Common myeloid progenitor, CD34-positive (primary cell): ENCODE measurements at places on chromosomes 2 and 18.

DNA sequence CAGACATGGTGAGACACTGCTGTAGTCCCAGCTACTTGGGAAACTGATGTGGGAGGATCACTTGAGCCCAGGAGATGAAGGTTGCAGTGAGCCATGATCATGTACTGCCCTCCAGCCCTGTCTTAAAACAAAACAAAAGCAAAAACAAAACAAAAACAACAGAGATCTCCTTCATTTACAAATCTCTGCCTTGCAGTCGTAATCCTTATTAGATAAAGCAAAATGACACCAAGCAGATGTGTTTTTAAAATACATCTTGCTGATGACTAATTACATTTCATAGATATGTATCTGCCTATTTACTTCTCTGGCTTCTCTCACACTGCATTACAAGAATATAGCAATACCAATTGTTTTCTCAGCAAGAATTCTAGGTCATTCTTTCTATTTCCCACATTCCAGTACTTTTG, 22.8 kb downstream of the NFE2L2 start:
- no peak for DNase-seq

DNA sequence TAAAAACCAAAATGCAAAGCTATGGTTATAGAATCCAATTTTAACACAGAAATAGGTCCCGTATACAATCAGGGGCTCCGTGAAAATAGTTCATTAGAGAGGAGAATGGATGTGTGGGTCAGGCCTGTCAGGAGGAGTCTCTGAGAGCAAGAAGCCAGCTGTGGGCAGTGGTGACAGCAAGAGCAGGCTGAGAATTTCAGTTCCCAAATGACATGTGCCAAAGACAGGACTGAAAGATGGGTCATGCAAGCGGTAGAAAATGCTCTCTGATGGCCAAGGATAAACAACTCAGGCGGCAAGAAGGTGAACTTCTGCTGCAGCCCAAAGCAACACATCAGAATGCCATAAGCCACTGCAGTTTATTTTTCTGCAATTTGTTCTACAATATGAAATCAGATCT, 100.4 kb downstream of the CCDC141 start:
- no peak for DNase-seq

DNA sequence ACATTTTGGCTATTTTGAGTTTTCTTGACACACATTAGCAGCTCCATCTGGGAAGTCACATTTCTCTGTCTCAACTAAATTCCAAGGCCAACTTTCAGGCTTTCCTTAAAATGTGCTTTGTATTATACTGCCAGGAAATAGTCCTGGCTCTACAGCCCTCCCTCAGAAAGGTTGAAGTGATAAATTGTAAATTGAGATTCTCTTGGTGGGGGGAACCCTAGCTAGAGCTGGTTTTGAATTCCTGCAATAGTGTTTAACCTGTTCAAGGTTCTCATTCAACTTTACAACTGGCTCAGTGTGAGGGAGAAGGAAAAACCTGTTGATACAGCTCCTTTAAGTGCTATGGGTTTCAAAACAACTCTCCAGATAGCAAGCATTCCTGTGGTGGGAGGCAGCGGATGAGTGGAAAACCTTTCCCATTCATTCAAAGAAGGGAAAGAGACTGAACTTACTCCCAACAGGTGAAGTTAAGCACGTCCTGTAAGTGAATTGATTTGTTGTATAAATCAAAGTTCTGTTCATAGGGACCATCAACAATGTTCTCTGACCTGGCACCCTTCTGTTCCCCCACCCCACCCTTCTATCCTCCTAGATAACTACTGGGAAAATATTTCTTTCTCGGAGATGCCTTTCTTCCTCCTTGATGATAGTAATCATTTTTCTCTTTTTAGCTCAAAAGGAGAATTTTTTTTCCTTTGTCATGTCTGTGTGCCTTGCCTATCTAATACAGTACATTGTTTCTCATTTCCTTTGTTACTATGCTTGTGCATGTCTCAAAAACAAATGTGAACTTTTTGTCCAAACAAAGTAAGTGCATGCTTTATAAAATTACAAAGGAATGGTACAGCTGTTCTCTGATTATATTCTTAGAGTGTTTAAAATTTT, 44.2 kb upstream of the SLC39A10 start:
- no peak for DNase-seq

- peak; percentile 73 for DNase-seq
Observed at GRCh38 chr18:26574958-26575864, 26.9 kb upstream of the KCTD1 start.

GRCh38 chr18:3675446-3675845, 225.5 kb downstream of the TGIF1 start:
- DNase-seq, result no peak

GRCh38 chr2:216504376-216504762, 5.7 kb downstream of the RPL37A start:
- no peak for DNase-seq

GRCh38 chr18:75211002-75211621, 515 bp downstream of the TSHZ1 start:
- DNase-seq, result no peak

GRCh38 chr18:11885278-11885947, 22.7 kb downstream of the MPPE1 start:
- DNase-seq, result no peak

GRCh38 chr18:9950289-9951016, 36.6 kb downstream of the VAPA start:
- peak; percentile 58 for DNase-seq

- no peak for DNase-seq
Observed at GRCh38 chr18:76827205-76828200, 5.1 kb downstream of the ZNF236 start.
